AG04449 (cell line): ENCODE measurements at places on chromosomes 1 and 21.

- no peak for DNase-seq
Observed at GRCh38 chr1:29478879-29479278, 242.6 kb downstream of the PTPRU start.

DNA sequence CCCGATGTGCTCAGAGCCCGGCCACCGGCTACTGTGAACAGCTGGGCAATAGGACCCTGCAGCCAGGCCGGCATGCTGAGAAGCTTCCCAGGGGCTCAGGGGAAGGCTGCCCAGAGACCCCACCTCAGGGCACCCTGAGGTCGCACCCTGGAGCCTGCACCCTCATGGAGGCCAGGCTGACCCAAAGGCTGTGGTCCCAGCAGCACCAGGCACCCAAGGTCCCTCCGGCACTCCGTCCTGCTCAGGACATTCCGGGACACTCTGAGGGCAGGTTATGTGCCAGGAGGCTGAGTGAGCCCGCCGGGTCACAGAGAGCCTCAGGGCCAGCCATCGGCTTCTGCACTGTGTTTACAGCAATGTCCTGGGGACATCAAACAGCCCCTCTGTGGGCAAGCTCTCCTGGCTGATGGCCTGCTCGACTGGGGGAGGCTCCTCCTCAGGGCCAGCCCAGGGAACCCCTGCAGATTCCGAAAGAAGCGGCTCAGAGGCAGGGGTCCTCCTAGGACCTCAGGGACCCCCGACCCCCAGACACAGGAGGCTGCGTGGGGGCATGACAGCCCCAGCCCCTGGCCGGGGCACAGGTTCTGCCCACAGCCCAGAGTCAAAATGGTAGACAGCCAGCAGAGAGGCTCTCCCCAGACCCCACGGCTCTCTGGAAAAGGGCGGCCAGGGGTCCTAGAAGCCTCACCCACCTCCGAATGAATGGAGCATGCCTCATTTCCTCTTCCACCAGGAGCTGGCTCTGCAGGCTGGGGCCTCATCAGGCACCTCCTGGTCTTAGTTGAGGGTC lies 8.2 kb downstream of the SLC19A1 start:
- DNase-seq, result no peak

GRCh38 chr21:38773099-38774061 lies 32.3 kb upstream of the ETS2 start:
- DNase-seq, result peak; percentile 91

- no peak for DNase-seq
Observed at GRCh38 chr1:19762175-19762779, 37.4 kb downstream of the TMCO4 start.

DNA sequence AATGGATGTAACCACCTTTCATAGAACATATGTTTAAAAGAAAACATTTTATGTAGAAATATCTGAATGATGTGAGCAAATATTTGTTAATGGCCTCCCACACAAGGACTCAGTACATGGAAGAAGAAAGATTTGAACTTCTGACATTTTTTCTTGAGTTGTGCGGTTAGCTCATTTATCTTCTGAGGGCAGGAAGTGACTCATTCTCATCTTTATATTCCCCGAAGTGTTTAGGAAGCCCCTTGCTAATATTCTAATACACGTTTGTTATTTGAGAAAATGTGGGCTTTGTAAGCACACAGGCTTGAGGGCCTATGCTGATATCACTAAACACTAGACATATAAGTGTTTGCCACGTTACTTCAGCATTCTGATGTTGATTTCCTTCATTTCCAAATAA lies 392.5 kb upstream of the PTBP2 start:
- DNase-seq, result no peak
